Muscle of leg (tissue), 16 donors: ENCODE measurements at places on chromosomes 4 and X.

GRCh38 chr4:47814618-47815295, 23.1 kb downstream of the CORIN start:
- DNase-seq: no peak

DNA sequence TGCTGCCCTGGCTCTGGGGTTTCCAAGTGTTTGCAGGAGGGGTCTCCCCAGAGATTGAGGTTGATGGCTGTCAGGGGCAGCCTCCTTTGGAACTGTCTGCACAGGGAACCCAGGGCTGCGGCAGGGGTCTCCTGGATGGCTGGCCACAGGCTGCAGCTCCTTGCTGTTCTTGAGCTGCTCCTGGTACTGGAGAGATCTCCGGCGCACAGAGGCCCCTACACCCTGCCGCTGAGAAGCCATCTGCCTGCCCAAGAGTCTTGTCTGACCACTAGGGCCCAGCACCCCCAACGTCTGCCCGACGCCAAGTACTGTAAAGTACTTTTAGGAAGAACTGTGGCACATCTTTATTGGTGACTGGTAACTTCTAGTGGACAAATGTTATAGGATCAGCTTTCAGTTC, 13.5 kb downstream of the STIM2 start:
- DNase-seq: no peak

DNA sequence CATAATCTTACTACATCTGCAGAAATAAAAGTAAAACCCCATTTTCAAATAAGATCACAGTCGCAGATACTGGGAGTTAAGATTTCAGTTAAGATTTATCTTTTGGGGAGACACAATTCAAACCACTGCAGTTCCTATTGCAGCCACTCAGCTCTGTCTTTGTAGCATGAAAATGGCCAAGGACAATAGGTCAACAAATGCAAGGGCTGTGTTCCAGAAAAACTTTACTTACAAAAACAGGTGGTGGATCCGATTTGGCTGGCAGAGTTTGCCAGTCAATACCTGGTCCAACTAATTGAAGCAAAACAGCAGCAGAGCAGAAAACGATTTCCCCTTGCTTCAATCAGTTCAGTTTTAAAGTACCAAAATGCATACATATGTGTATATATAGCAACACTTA, 77.4 kb downstream of the TENM3 start:
- DNase-seq: peak; percentile 34

GRCh38 chr4:86999136-86999643, 64.4 kb downstream of the AFF1 start:
- no peak for DNase-seq

DNA sequence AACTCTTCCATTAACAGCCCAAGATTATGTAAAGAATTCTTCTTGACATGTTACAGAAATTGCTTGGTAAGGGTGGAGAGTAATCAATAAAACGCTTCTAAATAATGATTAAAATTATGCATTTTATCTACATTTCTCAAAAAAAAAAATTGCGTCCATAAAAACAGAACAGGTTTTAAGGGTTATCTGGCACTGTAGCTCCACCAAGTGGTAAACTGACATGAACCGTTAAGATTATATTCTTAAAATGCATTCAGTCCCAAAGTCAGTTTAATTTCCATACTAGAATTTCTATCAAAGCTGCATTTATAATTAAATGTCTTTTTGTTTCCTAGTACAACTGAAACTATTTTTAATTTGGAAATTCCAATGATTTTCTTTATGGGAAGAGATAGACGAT, 214.0 kb upstream of the UGT8 start:
- peak; percentile 66 for DNase-seq

- DNase-seq: peak; percentile 30
Observed at GRCh38 chr4:156378033-156378665, 424.5 kb upstream of the CTSO start.

DNA sequence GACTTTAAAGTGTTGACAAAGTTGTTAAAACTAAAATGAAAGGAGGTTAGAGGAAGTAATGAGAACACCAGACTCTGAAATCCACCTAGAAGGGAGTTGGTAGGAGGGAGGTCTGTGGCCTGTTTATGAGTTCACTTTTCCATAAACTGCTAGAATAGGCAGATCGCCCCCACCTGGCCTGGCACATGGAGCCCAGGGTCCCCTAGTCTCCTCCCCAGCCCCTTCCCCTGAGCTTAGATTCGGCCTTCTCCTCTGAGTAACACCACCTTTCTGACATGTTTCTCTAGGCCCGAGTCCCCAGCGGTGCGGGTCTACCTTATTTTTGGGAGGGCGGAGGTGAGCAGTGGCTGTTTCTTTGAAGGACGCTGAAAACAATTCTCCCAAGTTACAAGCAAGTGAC, 54.5 kb upstream of the FAT1 start:
- DNase-seq: no peak

DNA sequence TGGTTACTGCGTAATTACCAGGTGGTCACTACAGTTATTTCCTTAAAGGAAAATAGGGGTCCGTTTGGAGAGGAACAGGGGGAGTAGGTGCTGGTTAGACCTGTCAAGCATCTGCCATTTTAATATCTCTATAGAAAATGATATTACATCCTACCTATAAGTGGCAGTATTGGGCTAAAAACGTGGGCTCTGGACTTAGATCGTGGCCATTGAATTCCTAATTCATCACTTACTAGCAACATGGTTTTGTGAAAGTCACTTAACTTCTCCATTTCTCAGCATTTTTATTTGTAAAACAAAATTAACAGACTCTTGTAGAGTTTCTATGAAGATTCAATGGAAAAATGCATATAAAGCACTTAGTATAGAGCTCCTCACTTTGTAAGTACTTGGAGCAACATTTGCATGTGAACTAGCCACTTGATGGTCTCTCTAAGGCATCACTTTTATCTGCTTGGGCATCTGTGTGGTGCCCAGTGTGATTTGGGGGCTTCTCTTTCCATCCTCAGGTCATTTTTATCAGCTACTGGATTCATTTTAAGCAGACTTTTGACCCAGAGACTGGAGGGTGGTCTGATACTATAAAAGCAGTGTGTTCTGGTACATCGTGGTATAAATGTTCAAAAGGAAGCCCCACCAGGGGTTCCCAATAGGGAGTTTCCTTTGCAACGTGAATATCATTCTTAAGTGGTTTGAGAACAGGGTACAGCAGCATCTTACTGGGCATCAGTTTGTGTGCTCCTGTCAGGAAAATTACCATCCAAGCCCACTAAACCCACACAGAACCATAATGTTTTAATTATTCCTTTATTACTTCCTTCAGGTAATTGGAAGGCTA, 42.7 kb upstream of the RASSF6 start:
- peak; percentile 36 for DNase-seq

GRCh38 chr4:7159923-7160322, 32.4 kb upstream of the SORCS2 start:
- no peak for DNase-seq

GRCh38 chr4:113060853-113061252, 11.4 kb downstream of the ANK2 start:
- DNase-seq: no peak

DNA sequence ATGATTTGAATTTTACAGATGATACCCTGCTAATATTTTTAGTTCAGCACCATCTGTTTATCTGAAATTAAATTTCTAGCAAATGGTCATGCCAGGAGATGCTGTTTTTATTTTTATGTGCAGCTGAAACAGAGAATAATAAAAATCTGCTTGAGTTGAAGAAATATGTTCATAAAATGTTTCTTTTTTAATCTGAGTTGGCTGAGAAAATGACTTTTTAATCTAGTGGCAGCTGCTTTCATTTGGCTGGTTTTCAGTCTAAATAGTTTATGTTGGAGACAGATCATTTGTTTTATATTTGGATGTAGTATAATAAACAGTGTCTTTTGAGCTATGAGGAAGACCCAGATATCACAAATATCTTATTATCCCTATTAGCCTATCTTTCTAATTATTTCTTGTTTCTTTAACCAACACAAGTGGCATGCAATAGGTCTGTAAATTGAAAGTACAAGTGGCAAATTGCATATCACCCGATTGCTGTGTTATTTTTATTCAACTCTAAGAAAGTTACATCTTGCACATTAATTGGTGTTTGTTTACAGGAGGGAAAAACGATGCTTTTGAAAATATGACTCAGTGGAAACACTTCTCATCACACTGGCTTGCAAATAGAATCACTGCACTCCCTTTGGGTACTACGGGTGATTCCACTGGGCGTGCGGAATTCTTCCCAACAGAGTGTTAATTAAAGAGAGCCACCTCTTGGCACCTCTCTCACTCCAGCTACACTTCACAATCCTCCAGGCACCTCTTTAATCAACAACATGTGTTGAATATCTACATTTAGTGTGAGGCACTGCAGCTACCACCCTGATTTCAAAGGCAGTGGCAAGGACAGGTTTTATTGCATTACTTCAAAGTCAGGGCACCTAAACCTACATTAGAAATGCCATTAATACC, 51.7 kb upstream of the AP1S2 start:
- no peak for DNase-seq

GRCh38 chrX:43685221-43685620, 29.1 kb downstream of the MAOA start:
- no peak for DNase-seq

GRCh38 chrX:125646195-125646594, 326.5 kb downstream of the TEX13C start:
- no peak for DNase-seq

DNA sequence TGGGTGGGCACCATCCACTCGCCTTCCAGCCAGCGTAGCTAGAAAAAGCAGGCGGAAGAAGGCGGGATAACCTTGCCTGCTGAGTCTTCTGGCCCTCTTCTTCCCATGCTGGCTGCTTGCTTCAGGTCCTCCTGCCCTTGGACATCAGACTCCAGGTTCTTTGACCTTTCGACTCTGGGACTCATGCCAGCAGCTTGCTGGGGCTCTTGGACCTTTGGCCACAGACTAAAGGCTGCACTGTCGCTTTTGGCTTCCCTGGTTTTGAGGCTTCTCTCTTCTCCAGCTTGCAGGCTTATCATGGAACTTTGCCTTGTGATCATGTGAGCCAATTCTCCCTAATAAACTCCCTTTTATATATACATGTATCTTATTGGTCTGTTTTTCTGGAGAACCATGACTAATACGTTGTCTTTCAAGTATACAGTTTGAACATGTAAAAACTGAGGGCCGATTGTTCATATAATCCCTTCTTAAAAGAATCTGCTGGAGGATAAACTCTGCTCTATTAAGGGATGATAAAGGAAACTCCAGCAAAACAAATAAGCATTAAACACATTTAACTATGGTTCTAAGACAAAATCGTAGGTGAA, 116.6 kb upstream of the LCORL start:
- no peak for DNase-seq

DNA sequence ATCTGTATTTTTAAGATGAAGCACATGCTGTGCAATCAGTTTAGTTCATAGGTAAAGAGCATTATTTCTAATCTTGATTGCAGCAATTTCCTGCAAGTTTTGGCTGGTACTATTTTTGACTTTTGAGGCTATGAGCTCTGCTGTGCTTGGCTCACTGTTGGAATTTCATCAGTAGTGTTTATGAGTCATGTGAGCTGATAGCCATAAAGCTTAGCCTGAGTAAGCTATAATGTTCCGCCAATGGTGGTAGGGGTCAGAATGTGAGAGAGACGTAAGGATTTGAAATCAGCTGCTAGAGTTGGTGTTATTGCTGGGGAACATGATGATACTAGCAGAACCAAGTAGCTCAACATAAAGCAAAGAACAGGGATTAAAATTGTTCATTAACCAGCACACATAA, 590.9 kb upstream of the GNPDA2 start:
- peak; percentile 66 for DNase-seq

DNA sequence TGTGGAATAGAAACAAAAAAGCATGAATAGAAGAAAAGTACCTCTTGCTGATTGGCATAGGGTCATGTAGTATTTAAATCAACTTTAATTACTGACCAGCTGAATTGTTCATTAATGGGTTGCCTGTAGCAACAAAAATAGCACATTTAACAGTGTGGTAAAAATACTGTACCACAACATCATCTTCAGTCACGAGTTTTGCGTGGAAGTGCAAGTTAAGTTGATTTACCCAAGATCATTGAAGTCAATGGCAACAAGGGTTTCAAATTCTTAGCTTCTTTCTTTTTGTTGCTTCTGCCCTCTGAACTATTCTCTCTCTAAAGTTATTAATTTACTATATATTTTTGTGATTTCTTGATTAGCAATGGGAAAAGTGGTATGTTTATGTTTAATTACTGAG, 526.6 kb downstream of the C4orf33 start:
- no peak for DNase-seq

GRCh38 chrX:1355131-1356046, 18.8 kb downstream of the IL3RA start:
- DNase-seq: no peak

DNA sequence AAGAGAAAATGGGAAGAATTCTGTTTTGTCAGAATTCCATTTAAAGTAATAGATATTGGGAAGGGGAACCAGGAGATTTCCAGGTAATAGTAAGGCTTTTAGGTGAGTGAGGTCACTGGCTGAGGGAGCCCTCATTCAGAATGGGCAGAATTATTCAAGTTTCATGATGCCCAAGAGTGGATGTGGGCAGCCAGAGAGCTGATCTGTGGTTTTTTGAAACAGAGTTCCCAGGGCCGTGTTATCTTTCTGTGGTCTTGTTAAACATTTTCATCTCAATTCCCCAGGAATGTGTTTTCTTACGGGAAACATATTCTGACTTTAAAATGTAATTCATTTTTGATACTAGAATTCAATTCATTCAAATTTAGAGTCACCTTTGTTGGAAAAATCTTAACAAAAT, 182.0 kb upstream of the AADAT start:
- no peak for DNase-seq

GRCh38 chrX:40471965-40472648, 108.7 kb upstream of the ATP6AP2 start:
- DNase-seq: peak; percentile 96

GRCh38 chr4:77007358-77008230, 58.0 kb downstream of the SEPTIN11 start:
- no peak for DNase-seq

DNA sequence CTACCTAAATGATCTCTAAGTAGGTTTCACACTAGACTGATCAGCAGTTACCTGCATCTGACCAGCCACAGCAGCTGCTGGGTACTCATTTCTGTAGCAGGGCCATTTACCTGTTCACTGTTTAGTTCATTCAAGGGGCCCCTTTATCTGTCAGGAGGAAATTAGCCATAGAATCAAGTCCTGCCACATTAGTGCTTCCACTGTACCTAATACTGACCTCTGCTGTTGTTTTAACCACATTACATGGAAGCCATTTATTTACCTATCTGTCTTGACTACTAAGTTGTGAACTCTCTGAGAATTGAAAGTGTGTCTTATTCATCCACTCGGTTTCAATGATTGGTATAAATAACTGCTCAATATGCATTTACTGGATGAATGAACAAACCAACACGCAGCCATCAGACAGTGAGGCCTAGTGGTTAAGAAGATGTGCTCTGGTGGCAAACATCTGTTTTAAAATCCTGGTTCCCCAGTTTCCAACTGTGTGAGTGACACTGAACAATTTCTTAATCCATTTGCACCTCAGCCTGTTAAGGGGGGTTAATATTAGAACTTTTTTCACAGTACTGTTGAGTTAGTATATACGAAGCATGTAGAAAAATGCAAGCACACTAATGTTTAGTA, 30.0 kb upstream of the ANXA5 start:
- peak; percentile 66 for DNase-seq

DNA sequence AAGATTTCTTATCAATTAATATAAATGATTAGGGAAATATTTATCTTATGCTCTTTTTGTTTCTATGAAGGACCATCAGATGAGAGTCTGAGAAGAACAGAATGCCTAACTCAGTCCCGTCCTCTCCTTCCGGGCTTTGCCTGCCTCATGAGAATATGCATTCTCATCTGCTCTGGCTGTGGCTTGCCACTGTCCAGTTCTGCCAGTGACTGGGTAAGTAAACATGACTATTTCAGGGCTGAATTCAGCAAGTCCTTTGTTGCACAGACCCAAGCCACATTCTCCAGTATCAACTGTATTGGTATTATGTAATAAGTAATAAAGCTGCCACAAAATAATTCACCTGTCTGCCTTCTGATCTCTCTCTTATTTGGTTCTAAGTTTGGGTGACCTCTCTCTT, 110.7 kb downstream of the WDFY3 start:
- no peak for DNase-seq
